ENCODE measurements at places on chromosomes 5 and 9.
A peak's percentile ranks its signal among the peaks of the same experiment; 100 is the strongest.

DNA sequence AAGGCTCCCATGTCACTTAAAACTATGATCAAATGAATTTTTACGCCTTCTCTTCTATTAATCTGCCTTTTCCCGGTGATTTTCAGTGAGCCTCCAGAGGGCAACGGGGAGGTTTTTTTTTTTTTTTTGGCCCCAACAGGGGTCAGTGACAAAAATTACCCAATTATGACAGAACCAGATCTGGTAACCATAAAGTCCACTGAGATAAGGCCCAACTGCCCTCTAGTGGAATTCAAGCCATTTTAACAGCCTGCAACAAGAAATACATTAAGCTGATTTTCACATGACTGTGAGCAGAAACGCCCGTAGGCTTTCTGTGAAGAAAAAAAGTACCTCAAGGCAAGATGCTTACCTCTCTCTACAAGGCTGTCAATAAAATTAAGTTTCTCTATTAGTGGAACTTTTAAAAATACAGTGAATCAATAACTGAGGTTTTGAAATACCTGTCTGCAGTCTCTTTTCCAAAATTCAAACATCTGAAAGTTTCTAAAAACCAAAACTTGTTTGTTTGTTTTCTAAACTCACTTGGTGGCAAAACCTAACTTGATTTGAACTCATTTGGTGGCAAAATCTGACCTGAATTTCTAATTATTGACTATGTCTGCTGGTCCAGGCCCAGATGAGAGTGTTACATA is 49.7 kb upstream of the FST start:
- no peak for DNase-seq

GRCh38 chr5:150401076-150401375 is 11.7 kb downstream of the CD74 start:
- DNase-seq = no peak

GRCh38 chr5:153463806-153464205 is 26.7 kb upstream of the GRIA1 start:
- DNase-seq = no peak

GRCh38 chr5:34970552-34970951 is 41.2 kb downstream of the DNAJC21 start:
- no peak for DNase-seq

DNA sequence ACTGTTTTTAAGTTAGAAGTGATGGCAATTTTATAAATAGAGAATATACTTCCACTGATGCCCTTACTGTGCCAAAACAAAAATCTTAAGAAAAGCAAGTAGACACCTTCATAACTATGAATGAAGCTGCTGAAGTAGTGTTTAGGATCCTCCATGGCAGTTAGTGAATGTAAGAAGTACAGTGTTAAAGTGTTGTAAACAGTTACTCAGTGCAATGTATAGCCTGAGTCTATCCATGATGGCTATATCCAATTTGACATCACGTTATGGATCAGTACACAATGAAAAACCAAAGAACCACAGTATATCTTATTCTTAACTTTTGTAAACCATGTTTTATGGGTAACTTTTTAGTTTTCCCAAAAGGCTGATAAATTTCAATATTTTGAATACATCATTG is 7.1 kb downstream of the CCNG1 start:
- no peak for DNase-seq

GRCh38 chr9:113428062-113428615 is 17.6 kb downstream of the C9orf43 start:
- no peak for DNase-seq

- no peak for DNase-seq
Measured at GRCh38 chr5:32230356-32231099, 56.4 kb upstream of the GOLPH3 start.

DNA sequence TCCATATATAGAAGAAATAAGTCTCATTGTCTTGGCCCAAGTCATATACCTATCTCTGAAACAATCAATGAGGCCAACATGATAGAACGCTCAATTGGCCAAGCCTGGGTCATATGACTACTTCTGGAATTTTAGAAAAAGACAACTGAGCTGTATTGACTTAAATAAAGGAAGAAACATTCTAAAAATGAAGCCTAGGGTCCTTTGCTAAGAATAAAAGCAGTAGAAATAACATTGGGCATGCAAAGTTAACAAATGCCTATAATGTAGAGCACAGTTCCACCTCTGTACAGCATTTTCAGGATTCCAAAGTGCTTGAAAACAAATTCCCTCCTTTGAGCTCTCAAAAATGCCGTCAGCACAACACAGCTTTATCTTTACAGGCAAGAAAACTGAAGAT is 391.8 kb downstream of the PRELID2 start:
- DNase-seq = no peak

GRCh38 chr5:123752552-123753179 is 240.7 kb downstream of the CSNK1G3 start:
- DNase-seq = no peak

- no peak for DNase-seq
Measured at GRCh38 chr9:134234001-134234660, 69.8 kb upstream of the RNU6ATAC start.

GRCh38 chr5:98933445-98934072 is 4.8 kb upstream of the CHD1 start:
- DNase-seq = no peak

DNA sequence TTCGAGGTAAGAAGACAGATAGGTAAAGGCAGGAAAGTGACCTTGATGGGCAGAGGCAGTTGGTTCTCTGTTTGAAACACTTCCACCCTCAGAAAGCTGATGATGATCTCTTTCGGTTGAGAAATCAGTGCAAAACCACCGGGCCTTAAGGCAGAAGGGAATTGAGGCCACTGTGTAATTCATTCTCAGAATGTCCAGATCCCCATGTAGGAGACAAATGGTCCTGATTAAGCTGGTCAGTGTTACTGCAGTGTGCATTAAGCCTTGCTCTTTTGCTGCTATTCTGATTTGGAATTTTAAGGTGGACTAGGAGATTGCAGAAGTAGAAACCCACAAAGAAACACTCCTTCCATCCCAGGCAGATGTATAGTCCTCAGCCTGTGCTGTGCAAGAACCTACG is 255.2 kb downstream of the ARHGAP26 start:
- no peak for DNase-seq

DNA sequence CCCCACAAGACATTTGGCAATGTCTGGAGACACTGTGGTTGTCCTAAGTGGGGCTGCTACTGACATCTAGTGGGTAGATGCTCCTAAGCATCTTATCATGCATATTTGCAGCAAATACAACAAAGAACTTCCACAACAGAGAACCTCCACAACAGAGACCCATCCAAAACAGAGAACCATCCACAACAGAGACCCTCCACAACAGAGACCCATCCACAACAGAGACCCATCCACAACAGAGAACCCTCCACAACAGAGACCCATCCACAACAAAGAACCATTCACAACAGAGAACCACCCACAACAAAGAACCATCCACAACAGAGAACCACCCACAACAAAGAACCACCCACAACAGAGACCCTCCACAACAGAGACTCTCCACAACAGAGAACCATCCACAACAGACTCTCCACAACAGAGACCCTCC is 32.8 kb downstream of the ARPC5L start:
- DNase-seq = no peak

GRCh38 chr5:32202394-32202793 is 28.3 kb upstream of the GOLPH3 start:
- no peak for DNase-seq

DNA sequence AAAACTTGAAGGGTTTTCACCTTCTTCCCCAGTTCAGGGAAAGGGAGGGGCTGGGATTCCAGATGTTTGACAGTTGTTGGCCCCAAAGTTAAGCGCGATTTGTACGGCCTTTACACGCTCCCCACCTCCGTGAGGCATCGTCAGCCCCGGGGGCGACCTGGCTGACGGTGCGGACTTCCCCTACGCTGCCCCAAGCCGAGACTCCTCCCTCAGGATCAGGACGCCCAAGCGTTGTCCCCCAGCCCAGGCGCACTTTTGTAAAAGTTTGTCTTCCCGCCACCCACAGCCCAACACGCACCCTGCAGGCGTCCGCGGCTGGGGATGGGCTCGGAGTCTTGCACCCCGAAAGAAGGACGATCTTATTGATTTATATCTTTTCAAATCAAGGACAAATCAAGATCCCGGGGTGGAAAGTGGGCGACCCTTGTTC is 713 bp downstream of the MOB3B start:
- DNase-seq = peak; percentile 52

DNA sequence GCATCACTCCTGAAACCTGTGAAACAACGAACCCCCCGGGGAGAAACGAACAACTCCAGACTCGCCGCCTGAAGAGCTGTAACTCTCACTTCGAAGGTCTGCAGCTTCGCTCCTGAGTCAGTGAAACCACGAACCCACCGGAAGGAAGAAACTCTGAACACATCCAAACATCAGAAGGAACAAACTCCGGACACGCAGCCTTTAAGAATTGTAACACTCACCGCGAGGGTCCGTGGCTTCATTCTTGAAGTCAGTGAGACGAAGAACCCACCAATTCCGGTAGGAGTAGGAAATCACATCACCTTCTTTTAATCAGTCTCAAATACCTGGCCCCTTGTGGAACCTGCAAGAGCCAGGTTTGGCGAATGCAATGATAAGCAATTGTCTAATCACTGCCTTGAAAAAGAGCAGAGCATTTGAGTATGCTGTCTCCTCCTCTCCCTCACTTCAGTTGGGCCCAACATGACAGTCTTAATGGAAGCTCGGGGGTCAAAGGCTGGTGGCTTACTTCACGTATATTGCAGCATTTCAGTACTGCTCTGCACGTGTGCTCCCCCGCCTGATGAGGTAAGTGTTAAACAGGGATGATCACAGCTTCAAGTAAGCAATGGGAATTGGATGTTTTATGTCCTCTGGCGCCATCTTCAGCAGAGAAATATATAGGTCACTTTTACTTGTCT is 473 bp downstream of the IRGM start:
- DNase-seq = peak; percentile 76

DNA sequence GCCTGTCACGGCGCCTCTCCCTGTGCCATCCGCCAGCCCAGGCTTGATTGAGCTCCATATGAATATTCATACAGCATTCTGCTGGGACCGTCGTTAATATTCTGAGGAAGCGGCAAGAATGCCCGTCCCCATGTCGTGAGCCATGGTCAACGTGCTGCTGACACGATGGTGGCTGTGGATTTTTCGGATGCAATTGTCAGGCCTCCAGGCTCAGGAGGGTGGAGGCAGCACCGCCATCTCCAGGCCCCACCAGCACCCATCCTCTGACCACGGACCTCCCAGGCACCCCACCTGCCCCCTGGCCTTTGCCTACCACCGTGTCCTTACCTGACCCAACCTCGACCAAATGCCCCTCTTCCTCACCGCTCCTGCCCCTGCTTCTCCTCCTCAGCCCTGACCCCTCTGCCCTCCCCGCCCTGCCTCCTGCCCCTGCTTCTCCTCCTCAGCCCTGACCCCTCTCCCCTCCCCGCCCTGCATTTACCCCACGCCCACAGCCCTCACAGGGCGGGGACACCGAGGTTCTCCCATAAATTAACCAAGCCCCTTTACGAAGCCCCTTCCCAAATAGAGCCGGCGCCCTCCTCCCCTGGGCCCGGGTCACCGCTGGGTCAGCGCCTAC is 9.9 kb downstream of the TMEM250 start:
- DNase-seq = no peak

DNA sequence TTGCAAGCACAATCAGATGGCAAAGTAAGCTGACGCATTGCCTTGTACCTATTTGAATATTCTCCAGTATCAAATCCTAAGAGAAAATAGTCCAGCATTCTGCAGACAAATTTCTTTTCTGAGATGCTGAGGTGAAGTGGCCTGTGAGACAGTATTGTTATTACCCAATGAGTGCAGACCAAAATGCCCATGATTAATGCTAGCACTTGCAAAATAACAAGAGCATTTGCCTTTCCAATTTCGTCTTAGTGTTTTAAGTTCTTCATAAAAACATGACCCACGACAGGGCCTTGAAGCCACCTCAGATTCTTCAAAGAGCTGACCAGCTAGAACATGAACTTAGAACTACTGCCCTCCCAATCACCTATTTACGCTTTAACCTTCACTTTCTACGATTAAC is 2.6 kb upstream of the IQGAP2 start:
- DNase-seq = no peak

GRCh38 chr5:26700759-26701384 is 337.5 kb downstream of the CDH9 start:
- DNase-seq = peak; percentile 47

- DNase-seq = no peak
Measured at GRCh38 chr9:38117651-38118050, 48.6 kb upstream of the SHB start.

DNA sequence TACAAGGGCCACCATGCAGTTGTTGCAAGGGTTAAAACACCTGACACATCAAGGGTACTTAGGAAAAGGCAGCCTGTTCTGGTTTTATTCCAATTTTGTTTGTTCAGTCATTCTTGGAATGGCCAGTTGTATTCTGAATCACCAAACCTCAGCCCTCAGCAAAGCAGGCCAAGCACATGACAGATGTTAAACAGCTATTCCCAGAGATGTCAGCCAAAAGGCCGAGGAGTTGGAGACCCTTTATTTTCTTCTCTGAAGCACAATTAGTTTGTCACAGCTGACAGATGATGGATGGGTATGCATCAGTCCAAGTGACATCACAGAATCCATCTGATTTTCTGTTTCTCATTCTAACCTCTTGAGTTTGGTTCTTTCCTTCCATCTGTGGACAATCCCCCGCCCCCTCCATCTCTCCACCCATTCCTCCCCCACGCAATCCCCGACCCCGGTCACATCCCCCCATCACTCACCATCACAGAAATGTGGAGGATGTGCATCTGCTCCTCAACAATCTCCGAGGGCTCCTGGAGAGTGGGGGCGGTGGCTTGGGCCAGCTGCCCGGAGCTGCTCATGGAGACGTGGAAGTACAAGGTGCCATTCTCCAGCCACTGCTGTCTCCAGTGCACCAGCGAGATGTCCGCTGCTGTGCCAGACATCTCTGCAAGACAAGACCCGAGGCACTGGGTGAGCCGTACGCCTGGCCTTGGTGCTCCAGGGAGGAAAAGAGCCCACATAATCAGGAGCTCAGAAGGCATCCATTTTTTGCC is 123.8 kb downstream of the ASTN2 start:
- DNase-seq = no peak

- no peak for DNase-seq
Measured at GRCh38 chr5:39015743-39016586, 58.2 kb downstream of the RICTOR start.

DNA sequence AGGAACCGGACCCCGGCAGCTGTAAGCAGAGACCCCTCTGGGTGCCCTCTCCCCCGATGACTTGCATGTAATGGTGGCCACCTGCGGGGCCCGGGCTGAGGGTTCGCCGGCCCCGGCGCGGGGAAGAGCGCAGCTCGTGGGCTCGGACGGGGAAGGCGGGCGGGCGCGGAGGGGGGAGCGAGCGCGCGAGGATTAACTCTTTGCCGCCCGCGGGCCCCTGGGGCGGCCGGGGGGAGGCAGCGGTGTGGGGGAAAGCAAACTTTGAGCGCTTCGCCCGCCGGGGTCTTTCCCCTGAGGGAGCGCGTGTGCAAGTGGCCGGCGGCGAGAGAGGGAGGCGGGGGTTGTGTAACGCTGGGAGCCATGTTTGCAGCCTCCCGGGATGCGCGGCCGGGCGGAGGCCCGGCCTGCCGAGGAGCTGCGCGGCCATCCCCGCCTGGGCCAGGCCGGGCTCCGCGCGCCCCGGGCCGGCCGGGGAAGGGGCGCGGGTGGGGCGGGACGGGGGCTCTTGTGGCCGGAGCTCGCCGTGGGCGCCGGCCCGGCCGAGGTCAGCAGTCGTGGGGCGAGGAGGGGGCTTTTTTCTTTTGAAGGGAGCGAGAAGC is 547 bp downstream of the ANP32B start:
- peak; percentile 46 for DNase-seq

GRCh38 chr5:30387974-30388632 is 805.4 kb upstream of the CDH6 start:
- no peak for DNase-seq

- DNase-seq = no peak
Measured at GRCh38 chr5:60495644-60496520, 204.1 kb downstream of the DEPDC1B start.
